HS-5 (cell line): ENCODE measurements at places on chromosomes 1 and 21.

DNA sequence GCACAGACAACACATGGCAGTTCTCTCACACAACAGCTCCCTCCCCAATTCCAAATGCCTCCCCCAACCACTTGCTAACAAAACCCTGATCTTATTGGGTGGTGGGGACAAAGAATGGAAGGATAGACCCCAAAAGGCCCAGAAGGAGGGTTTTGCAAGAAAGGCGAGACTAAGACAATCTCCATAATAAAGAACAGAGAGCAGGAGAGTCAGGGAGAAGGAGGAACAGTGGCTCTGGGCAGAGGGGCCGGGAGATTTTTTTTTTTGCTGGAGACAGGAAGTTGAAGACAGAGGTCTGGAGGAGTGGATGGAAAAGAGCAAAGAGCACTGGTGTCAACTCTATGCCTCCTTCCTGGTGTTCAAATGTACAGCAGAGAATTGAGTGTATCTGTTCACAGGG, 6.5 kb upstream of the C1QA start:
- no peak for DNase-seq

GRCh38 chr1:243621973-243622372, 228.1 kb downstream of the AKT3 start:
- DNase-seq, result no peak

- no peak for DNase-seq
Measured at GRCh38 chr1:168260393-168260792, 20.3 kb upstream of the TBX19 start.

- DNase-seq, result no peak
Measured at GRCh38 chr1:207002724-207003146, 29.8 kb downstream of the C1orf116 start.

GRCh38 chr1:46529031-46529630, 22.3 kb downstream of the KNCN start:
- DNase-seq, result no peak

DNA sequence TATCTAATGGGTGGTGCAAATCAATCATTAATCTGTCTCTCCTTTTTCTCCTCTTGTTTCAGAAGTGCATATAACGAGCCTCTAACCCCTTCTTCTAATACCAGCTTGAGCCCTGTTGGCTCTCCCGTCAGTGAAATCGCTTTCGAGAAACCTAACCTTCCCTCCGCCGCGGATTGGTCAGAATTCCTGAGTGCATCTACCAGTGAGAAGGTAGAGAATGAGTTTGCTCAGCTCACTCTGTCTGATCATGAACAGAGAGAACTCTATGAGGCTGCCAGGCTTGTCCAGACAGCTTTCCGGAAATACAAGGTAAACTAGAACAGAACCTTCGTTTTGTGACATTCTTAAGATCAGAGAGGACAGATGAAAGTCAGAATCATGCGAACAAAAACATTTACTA, 25.3 kb upstream of the VAMP3 start:
- DNase-seq, result no peak

GRCh38 chr21:44337449-44337848, 1.7 kb downstream of the CFAP410 start:
- DNase-seq, result no peak

- no peak for DNase-seq
Measured at GRCh38 chr1:163770265-163770664, 448.5 kb downstream of the NUF2 start.

DNA sequence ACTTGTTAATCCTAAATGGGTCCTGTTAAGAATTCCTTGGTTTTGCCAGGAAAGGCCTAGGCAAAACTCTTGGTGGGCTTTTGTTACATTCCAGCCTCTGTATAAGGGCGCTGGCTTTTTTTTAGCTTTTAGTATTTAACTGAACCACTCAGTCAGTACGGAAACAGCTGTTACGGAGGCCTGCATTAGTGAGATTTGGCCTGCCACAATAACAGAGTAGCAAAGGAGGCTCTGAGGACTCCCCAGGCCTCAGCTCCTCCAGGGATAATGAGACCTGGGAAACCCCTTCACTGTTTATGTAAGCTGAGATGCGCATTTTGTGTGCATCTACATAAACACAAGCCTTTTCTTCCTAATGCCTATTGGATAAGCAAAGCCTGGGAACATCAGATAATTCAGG, 210.2 kb downstream of the APP start:
- DNase-seq, result no peak

DNA sequence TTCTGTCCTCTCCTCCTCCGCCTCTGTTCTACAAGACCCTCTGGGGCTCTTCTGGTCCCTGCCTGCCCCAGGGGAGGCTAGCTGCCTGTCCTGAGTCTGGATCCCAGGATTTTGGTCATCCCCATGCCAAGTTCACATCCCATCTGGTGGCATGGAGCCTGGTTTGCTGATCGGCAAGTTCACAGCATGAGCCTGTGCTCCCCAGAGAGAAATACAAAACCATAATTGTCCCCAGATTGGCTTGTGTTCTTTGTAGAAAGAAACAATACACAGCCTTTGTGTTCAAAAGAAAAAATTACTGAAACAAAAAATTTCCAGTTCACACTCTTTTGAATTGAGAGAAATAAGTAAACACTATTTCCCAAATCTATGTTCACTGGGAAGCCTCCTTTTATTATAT, 149.4 kb upstream of the ZC3H12A start:
- no peak for DNase-seq

DNA sequence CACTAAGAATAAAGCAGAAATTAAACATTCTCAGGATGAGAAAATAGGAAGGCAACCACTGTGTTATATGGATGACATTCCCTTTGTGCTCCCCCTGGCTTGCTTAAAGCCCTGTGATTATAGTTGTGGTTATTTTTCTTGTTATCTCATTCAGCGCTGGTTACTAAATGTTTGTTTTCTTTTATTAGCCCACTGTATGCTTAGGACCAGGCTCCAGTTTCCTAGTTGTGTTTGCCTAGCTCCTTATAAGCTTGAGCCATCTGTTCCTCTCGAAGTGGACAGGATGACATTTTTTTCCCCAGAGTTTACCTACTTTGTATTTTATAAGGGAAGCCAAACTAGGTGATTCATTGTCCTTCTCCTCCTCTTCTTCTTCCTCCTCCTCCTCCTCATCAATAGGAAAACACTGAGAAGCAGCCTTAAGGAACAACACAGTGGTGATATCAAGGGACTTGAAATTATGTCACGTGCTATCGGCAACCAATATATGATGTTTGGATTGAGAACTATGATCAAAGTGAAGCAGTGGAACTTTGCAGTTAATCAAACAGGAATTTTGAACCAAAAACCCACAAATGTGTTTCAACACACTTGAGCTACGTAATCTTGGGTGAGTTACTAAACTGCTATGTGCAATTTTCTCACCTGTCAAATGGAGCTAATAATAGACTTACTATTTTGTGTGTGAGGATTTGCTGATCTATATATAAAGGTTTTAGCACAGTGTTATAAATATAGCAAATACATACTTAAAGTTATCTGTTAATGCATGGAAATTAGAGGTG, 35.1 kb upstream of the RGS7 start:
- DNase-seq, result no peak

DNA sequence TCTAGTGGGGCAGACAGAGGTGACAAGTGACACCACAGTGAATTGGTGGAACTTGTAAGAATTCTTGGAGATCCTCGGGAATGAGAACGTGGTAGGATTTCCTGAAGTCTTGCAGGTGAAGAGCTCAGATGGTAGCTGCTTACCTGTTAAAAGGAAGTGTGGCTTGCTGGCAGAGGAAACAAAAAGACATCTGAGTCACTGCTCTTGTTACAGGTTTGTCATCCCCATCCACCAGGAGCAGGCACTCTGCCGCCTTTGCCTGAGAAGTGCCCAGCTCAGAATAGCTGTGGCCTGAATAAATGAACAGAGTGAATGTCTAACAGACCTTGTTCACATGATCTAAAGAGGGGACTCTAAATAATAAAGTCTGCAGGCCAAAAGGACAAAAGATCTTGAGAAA, 12.3 kb upstream of the ZSCAN20 start:
- no peak for DNase-seq

DNA sequence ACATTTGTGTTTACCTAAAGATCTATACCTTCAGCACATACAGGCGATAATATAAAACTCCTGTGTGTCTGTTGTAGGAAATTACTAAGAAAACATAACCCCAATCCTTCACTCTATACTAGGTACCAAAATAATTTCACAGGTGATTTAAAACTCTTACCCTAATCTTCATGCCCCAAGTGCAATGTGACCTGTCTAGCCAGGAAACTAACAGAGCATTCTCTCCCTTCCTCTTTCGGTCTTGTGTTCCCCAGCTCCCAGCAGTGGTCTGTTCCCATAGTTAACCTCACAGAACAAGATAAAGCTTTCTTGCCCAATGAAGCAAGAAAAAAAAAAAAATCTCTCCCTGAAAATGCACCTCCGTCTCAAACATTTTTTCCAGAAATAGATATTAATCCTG, 493.5 kb downstream of the DPYD start:
- DNase-seq, result no peak

DNA sequence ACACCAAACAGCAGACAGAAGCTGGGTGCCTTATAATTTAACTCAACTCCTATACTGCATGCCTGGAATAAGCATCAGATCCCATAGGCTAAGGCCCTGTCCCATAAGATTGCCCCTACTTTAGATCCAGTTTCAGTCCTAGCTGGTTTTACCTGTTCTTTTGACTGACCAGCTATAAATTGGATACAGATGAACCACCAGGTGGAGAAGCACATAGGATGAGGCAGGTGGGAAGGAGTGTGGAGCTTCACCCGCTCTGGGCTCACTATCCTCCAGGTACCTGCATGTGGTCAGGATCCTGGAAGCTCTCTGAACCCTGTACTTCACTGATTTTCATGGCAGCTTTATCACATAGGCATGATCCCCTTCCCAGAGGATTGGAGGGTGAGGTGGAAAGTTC, 51.3 kb downstream of the MAST2 start:
- no peak for DNase-seq

DNA sequence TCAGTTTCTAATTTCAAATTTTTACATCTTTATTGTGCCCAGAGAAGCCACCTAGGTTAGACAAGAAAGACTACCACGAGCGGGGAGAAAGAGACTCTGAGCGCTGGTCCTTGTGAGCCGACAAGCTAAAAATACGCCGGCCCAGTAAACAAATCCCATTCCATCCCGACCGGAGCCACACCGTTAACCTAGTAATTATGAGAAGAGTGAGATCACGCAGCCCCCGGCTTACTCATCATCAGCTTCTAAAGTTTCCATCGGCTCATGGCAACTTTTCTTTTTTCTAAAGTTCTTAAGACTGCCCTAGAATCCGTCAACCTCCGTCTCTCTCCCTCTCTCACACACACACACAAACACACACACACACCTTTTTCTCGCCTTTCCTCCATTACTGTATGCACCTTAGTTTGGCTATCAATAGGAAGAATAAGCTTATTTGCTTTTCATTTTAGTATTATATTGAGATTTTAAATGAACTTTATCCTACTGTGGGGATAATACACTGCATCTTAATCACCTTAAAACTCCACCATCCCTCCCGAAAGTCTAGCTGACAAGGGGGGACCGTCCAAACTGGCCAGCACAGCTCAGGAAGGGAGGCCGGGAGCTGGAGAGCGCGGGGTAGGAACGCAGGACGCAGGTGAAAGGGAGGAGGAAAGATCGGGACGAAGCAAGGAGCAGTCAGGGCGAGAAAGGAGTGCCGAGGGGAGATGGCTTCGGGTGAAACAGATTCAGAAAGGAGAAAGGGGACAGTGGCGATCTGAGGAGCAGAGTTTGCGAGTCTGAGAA, 728 bp downstream of the OTUD7B start:
- peak; percentile 53 for DNase-seq

GRCh38 chr21:46226146-46226545, 2.4 kb downstream of the LSS start:
- no peak for DNase-seq

GRCh38 chr1:165536016-165536415, 7.8 kb upstream of the LRRC52 start:
- no peak for DNase-seq

GRCh38 chr1:76177615-76178014, 103.1 kb downstream of the ST6GALNAC3 start:
- no peak for DNase-seq

DNA sequence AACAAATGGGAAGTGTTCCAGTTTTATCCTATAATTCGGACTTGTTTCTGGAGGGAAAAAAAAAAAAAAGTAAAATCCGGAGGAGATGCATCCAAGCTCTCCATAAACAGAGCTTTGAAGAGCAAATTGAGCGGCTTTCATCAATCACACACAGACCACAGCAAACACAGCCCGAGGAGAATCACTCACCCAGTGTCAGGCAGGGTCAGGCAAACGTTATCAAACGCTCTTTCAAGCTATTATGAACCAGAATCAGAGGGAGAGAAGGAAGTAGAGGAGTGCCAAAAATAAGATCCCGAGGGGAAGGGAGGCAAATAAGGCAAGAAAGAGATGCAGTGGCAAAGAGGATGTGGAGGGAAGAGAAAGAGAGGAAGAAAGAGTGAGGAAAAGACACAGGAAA, 188.3 kb upstream of the CAMK1G start:
- DNase-seq, result no peak
